Skeletal muscle cell (primary cell): ENCODE measurements at places on chromosomes 12 and 14.

DNA sequence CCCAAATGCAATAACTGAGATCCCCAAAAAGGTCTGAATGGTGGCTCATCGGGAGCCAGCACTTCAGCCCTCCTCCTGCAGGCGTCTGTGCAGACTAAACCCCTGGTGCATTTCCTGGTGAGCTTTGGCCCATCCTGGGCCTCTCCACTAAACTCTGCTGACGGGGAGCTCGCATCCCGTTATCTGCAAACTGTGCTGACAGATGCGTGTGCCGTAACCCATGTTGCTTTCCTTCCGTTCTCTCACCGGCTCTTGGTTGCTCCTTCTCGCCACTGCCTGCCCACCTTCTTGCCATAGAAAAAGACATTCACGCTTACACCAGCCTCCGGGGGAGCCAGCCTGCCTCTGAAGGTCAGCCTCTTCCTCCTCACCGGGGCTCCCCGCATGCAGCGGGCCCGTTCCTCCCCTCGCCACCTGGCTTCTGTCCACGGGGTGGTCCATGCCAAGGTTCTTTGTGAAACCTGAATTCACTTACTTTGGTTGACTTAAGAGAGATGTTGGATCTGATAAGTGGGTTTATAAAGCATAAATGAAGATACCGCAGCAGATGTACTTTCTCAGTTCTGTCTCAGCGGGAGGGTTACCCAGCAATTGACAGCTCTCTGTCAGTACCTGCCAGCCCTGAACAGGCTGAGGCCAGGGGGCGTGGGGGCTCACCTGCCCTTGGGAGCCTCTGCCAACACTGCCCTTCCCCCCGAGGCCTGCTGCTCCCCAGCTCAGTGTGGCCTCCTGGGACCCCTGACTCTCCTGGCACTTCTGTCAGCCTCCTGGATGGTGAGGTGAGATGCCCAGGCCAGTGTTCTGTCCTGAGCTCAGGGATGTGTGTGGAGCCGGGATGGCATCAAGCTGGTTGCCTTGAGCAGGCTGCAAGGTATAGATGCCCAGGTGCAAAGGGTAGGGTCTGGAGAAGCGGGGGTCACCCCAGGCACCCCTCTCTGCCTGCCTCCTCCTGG lies 14.2 kb downstream of the ZFYVE21 start:
- DNase-seq, result no peak

GRCh38 chr14:28773176-28773575 lies 6.6 kb downstream of the FOXG1 start:
- no peak for DNase-seq

DNA sequence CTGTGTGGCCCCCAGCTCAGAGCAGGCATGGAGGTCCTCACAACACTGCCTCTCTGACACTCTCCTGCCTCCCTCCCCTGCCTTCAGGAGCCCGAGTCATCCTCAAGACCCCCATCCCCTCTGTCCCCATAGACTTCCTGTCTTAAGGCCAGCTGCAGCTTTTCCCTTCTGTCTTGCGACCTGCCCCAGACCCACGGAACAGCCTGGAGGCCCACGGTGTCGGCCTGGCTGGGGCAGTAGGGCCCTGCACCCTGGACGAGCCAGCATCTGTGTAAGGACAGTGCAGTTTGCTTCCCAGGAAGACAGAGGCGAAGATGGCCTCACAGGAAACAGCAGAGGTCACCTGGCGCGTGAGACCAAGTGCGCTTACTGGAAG lies 9.7 kb downstream of the TEDC1 start:
- no peak for DNase-seq

- no peak for DNase-seq
Observed at GRCh38 chr12:93108985-93109384, 179.9 kb upstream of the EEA1 start.

DNA sequence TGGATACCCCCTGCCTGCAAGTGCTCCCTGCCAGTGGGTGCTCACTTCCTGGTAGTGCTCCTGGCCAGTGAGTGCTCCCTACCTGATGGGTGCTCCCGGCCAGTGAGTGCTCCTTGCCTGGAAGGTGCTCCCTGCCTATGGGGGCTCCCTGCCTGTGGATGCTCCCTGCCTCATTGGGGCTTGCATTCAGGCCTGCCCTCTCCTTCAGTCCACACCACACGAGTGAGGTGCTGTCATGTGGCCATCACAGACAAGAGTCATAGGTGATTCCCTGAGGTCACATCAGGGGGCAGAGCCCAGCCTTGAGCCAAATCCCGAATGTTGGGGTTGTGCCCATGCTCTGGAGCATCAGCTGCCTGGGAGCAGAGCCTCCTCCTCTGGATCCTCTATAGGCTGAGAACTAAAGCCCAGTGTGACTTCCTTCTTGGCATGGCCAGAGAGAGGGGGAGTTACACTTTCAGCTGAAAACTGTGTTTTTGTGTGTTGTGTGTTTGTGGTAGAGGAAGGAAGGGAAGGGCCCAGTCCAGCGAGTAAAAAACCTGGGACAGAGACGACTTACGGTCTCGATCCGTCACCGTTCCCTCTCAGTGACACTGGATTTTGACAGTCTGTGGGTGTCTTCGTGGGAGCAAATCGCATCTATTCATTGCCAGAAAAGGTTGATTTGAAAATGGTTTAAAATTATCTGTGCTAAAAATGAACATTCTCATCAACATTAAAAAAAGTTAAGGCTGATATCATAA lies 136.0 kb downstream of the ADGRD1 start:
- no peak for DNase-seq

- DNase-seq, result peak; percentile 71
Observed at GRCh38 chr14:24982472-24983155, 67.3 kb downstream of the STXBP6 start.

- DNase-seq, result peak; percentile 52
Observed at GRCh38 chr14:24900269-24901100, 149.5 kb downstream of the STXBP6 start.

DNA sequence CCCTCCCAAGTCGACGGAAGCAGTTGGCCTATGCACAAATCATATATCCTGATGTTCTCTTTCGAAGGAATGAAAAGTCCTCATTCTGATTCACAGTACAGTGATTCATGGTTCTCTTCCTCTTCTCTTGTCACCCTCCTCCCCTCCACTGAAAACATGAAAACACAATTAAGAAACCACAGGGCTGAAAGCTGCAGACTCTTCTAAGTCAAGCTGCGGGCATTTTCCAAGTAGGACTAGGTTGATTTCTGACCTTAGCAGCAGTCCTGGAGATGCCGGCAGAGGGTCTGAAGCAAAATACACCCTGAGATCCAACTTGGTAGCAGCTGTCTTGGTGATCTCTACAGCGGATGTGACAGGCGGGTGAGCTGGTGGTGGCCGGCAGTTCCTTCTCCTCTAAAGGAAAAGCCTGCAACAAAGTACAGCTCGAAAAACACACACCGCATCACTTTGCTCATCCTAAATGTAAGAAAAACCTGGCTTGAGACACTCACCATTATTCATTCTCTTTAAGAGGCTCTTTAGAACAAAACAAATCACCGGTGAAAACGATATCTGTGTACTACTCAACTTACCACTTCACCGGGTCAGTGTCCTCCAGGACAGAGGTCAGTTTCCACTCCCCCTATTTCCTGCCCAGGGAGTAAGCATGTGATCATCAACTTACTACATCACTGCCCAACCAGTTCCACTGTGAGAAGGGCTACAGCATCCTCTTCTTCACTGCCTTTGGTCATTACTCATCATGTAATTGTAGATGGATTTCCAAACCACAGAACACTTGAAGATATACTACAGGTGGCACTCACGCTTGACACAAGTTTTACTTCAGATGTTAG lies 6.0 kb downstream of the TMCC3 start:
- DNase-seq, result peak; percentile 73

DNA sequence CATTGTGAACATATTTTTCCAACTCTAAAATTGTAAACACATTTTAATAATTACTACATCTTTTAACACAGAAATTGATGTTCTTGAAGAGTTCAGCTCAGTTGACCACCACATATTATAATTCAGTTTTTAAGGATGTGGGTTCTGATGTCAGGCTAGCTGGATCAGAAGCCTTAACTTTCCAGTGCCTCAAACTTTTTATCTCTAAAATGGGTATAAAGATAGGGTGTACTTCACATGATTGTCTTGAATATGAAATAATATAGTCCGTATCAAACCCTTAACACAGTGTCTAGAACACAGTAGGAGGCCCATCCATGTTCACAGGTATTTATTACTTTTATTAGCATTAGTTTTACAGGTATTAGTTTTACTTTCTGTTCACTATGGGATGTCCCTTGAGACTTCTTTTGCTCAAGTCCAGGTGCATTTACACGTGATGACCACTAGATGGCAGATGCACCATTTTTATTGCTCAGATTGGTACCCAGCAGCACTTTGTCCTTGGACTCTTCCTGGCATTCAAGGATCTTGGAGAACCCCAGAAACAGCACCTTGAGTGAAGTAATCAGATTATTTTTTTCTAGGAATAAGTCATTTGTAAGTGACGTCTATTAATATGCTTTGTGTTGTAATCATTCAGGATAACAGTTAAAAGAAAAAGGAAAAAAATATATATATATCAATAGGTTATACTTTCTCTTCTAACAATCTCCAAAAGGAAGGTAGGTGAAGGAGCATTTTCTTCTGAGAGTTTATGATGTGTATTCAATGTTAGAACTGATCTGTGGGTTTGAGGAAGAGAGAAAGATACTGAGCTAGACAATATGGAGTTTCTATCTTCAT lies 580.2 kb downstream of the ETNK1 start:
- peak; percentile 23 for DNase-seq

DNA sequence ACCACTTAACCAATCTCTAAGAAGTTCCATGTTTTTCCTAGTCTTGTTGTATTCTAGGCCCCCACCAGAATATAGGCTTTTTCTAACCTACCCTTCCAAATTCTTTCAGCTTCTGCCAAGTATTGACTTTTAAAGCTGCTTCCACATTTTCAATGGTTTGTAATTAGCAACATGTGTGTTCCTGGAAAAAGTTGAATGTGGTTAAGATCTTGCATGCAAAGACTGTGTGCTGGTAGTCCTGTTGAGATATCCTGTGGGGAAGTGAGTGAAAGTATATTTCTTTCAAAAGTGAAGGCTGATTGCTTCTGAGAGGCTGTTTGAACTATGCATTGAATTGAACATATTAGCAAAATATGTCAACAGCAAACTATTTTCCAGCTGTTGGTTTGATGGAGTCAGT lies 646 bp upstream of the OR6C4 start:
- DNase-seq, result no peak

DNA sequence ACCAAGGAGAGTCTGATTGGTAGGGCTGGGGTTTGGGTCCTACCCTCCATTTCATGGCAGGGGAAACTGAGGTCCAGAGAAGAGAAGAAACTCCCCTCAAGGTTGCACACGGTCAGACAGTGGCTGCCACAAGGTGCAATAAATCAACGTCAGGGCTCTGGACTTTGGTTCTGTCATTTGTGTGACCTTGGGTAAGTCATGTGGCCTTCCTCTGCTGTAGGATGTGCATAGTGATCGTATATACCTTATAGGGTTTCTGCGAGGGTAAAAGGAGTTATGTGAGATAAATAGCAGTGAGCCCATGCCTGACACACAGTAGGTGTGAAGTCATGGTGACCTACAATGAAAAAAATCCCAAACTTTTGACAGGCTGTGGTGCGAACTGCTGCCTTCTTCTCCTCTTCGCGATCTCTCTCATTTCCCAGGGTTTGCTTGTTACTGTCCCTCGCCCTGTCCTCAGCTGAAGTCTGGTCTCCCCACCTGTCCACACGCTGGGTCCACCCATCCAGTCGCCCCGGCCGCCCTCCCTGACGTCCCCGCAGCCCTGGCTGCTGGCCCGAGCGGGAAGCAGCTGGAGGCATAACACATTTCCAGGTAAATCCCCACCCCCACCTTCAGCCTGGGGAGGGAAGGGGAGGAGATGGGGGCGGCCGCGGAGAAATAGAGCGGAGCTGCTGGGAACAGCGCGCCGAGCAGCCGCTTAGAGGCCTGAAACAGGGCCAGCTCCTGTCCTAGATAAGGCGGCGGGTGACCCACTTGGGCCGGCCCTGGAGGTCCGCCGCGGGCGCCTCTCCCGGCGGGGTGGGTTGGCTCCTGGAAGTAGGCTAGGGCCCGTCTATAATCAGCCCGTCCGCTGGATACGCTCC lies 1.8 kb upstream of the FAM222A start:
- no peak for DNase-seq

DNA sequence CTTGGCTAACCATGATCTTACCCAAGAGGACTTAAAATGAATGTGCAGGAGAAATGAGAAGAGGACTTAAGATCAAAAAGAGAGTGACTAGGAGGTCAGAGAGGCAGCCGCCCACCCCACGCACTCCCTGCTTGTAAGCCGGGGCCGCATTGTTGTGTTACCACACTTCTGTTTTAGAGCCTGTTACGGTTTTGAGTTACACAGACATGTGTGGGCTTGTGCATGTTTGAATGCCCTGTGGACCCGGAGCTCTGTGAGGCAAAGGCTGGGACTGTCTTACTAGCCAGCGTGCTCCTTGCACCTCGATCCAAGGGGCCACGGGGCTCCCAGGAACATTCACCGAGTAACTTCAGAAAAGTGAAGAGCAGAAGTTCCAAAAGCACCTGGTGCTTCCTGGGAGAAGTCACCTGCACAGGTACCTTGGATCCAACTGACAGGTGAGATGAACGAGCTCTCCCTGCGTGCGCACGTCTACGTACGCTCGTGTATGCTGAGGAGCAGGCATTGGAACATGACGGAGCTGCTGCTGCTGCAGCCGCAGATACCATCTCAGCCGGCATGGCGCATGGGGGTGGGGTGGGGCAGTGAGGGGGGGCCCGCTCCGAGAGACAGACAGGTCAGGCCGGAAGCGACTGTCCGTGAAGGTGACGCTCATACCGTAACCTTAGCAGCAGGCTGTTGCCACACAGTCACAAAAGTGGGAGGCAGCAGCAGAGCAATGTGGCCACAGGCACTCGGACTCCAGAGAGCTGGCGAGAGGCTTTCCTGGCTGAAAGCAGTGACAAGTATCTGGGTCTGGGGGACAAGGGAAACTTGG lies 23.7 kb downstream of the SFSWAP start:
- DNase-seq, result no peak

GRCh38 chr14:89899917-89900663 lies 54.4 kb downstream of the EFCAB11 start:
- DNase-seq, result no peak

DNA sequence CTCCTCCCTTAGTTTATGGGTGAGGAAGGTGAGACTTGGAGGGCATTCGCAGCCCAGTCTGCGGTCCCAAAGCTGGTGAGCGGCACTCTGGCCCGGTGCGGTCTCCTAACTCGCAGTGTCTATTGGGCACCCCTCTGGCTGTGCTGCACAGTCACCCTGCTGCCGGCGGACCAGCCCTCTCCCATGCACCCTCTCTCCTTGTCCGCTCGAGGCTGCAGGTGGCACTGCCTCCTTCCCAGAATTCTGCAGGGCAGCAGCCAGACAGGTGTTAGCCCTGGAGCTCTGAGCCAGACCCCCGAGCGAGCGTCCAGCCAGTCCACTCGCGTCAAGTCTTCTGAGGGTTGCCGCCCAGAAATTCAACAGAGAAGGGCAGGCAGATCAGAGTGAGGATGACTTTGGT lies 56.8 kb upstream of the DYNC1H1 start:
- DNase-seq, result no peak

- DNase-seq, result no peak
Observed at GRCh38 chr14:55129428-55130195, 560 bp downstream of the LGALS3 start.

DNA sequence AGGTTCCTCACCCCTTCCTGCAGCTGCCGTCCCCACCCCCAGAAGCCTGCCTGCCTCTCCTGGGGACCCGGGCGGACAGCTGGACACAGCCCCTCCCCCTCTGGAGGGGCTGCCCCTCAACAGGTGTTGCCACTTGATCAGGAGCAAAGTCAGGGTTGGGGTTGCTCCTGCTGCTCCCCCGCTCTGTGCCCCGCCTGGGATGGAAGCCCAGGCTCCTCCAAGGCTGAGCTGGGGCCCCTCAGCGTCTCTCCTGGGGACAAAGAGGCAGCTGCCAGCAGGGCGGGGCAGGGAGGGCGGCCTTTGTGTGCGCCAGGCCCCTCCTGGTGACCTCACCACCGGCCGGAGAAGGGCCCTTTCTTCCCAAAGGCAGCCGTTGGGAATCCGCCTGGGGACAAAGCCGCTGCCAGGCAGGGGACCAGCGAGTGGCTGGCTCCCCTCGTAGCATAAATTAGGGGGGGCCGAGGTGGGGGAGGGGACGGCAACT lies 13.7 kb downstream of the TRMT61A start:
- peak; percentile 53 for DNase-seq
